ENCODE measurements at places on chromosomes 13 and 19.

DNA sequence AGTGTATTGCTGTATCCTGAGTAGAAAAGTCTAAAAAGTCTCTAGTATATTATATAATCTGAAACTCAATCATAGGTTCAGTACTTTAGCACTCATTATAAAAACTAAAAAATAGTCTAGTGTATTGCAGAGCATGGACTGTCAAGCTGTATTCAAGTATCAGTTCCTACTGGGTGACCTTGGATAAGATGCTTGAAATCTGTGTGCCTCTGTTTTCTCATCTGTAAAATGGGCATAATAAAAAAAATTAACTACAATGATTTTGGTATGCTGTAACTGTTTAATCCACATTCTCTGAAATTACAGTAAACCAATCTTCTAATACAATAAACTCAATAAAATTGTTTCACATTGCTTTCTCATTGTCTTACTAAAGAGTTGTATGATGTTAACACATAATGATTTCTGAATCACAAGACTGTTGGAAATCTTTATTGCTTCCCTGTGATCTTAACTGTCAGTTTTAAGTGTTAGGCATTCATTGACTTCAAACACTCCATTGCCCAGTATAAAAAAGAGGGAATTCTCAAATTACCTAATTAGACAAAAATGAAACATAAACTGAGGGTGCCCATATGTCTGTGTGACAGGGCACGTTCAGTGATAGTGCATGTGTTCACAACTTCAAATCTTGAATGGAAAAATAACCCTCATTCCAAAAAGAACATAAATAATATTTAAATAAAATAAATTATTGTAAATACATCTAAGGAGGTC, 2.2 kb downstream of the STARD13 start:
- DNase-seq, result no peak

DNA sequence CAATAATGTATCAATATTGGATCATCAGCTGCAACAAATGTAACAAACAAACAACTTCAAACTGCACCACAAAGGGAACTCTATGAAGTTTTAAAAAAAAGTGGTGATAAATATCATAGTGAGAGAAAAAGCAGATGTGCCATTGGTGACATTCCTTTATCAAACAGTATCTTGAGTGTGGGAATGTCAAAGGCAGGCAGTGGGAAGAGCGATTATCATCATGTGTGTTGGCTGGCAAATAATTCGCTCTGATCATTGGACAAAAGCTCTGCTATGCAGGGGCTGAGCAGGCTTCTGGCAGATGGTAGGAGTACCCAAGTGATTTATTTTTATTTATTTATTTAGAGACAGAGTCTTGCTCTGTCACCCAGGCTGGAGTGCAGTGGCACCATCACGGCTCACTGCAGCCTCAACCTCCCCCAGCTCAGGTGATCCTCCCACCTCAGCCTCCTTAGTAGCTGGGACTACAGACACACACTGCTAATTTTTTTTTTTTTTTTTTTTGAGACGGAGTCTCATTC, 55.9 kb upstream of the RANBP3 start:
- no peak for DNase-seq

- DNase-seq, result peak; percentile 70
Observed at GRCh38 chr19:15332311-15332996, at the start of gene BRD4. TSS of gene BRD4 (minus strand) at chr19:15332539. CDS start at chr19:15273099, 59,440 bp downstream.

GRCh38 chr19:38034492-38034860, 127.5 kb downstream of the SIPA1L3 start:
- DNase-seq, result no peak

DNA sequence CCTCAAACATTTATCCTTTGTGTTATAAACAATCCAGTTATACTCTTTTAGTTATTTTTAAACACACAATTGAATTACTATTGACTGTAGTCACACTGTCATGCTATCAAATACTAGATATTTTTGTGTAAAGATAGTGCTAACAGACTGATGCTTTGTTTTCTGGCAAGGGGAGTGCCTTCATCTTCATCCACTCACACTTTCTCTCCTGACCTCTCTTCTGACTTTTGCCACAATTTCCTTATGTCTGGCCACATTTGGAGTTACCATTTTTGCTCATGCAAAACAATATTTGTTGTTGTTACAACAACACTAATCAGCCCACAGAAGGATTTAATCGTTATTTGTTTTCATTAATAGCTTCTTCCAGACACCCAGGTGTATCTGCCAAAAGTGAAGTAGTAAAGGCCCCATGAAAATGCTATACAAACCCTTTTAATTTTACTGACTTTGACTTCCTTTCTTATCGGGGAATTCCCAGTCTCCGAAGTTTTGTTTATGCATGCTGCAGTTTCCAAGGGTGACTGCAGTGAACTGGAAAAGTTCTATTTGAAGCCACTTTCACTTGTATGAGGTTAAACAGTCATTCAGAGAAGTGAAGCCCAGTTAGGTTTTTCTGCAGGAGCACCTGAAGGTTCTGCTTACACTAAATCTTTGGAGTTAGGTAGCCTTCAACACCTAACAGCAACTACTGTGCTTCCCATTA, 66.1 kb upstream of the FRY start:
- no peak for DNase-seq

GRCh38 chr19:24141612-24142011, 54.6 kb downstream of the ZNF254 start:
- DNase-seq, result no peak

DNA sequence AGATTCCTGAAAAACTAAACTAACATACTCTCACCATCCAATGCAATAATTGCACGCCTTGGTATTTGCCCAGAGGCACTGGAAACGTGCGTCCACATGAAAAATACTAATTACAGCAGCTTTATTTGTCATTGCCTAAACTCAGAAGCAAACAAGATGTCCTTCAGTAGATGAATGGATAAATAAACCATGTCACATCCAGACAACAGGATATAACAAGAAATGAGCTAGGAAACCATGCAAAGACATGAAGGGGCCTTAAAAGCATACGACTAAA, 25.0 kb downstream of the ELL start:
- no peak for DNase-seq

GRCh38 chr19:7376151-7376852, 27.6 kb downstream of the ARHGEF18 start:
- no peak for DNase-seq

DNA sequence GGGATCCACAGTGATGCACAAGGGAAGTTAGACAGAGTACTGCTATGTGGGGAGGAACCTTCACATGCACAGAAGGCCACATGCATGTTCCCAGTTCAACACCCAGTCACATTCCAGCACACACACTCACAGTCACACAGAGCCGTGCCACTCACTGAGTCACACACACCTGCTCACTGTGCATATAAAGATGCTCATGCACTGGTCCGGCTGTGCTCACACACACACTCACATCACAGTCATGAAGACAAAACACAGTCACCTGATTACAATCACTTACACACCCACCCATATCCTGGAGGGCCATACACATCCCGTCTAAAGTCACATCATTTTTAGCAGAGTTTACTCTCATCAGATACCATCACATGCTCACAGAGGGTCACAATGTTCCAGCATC, 478 bp downstream of the CLC start:
- DNase-seq, result no peak

DNA sequence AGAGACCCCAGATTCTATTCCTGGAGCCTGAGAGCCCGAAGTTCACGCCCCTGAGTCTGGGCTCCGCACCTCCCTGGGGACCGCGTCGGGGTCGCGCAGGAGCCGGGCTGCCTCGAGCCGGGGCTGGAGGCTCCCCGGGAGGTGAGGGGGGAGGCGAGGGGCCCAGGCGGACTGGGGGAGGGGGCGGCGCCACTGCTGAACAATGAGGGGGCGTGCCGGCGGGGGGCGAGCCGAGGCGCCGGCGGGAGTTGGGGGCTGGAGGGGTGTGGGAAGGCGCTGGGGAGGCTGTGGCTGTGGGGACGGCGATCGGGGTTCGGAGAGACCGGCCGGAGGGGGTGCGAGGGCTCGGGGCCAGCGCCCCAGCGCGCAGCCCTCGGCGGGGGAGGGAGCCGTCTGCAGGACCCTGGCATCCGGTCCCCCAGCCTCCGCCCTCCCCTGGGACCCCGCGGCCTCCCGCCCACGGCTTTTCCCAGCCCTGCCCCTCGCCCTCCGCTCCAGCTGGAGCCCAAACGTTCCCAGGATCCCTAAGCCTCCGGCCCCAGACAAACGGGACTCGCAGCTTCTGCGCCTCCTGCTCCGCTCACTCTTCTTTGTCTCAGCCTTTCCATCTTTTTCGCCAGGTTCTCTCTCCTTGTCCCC, 922 bp downstream of the PLEKHG2 start:
- DNase-seq, result no peak

DNA sequence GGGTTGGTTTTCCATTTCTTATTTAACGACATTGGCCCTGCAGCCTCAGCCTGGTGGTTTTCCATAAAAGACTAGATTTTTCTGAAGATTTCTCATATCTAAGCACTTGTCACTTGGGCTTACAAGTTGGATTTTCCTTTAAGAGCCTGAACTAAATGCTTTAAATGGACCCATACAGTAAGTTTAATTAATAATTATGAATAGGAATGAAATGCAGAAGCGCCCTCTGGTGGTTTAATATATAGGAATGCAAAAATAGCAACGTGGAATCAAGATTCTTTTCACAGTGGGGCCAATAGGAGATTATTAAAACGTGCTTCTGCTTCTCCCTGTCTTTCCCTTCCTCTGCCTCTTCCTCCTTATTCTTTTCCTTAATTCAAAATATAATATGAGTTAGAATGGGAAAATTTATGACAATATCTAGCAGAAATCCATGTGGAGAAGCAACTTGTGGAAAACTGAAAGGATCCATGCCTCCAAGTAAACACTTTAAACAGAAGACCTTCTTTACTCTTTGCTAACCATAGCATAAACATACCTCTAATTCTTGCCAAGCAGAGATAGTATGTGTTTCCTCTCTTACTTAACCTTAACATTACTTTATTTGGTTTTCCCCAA, 324.0 kb downstream of the GPC5 start:
- DNase-seq, result no peak

- DNase-seq, result no peak
Observed at GRCh38 chr13:21016487-21016886, 44.9 kb downstream of the LATS2 start.

DNA sequence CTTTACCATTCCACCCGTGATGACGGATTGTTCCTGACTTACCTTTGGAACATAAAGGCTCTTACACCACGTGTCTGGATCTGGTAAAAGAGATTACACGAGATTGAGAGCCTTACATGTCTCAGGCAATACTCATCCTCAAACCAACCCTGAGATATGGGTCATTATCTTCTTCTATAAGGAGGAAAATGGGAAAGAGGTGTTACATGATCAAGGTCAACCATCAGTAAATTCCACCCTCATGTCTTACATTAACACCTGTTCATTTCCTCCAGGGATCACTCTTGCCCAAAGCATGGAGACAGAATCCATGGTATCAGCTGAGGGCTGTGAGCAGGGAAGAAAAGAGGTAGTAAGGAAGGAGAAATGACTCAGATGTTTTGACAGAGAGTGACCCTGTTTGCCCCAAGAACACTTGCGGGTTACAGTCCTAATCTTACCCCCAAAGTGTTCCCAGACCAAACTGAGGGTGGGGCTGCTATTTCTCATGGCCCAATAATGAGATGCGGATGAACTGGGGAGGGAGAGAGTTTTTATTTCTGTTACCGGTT, 19.6 kb downstream of the LILRB4 start:
- DNase-seq, result no peak

- DNase-seq, result no peak
Observed at GRCh38 chr19:56670961-56671612, 470 bp downstream of the ZNF835 start.

DNA sequence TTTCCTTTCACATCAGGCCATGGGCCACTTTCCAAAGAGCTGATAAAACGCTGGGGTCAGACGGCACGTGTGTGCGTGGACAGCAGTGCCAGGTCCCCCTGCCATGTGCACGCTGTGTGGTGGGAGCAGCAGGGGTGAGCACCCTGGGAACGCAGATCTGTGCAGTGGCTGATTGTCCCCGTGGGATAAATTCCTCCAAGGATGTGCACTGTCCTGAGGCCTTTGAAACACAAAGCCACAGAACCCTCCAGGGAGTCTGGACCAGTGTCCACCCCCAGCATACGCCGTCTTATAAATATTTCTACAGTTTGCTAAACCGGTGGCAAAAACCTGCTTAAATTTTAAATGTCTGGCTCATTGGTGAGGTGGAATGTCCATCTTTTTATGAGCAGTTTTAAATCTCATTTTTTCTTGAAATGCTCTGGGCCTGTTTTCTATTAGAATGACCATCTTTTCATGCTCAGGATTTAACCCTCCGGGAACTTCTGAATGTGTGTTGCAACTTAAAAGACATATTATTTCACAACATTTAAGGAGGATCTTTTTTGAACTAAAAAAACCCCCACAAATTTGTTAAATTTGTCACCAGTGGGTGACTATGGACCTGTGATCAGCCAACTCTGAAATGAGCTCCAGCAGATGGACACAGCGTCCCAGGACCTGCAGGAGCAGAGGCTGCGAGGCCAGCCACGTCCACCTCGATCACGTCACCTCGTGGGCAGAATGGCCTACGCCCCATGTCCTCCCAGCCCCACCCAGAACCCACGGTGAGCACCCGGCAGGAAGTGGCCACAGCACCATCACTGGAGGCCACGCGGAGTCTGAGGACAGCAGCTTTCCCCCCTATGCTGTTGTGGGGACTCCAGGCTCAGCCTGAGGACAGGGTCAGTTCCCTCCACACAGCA, 68.6 kb downstream of the RASA3 start:
- DNase-seq, result no peak

Data from stimulated activated CD8-positive, alpha-beta memory T cell treated with anti-CD3 and anti-CD28 coated beads, Interleukin-2, amount 100 ng/mL, for 48 hours (primary cell).